ENCODE measurements at places on chromosomes 16 and 17.

GRCh38 chr17:2414446-2415064 lies 13.7 kb upstream of the MNT start:
- no peak for DNase-seq

DNA sequence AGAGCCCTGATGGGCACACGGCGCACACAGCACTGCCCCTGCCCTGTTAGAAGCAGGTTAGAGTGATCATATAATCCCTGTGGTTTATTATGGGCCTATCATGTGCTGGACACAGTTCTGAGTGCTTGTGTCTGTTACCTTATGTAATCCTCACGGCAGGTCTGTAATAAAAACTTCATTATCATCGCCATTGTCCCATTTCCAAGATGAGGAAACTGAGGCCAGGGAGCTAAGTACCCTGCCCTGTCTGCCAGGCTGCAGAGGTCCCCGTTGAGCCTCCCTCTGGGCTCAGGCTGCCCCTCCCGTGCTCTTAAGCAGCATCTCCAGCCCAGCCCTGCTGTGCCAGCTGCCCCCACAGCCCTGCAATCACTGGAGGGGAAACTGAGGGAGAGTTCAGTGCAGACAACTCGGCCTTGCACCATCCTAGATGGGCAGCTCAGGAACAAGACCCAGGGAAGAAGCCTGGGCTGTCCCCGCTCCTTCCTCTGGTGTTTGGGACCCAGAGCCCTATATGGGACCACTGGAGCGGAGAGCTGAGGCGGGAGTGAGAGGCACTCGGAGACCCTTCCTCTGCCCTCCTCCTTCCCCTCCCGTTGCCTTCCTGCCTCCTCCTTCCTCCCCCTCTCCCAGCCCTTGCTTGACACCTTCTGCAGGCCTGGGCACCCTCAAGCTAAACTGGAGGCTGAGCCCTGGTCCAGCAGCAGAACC lies 42.0 kb downstream of the WNT3 start:
- no peak for DNase-seq

- no peak for DNase-seq
These were observed 13.8 kb downstream of the USP22 start for GRCh38 chr17:21029036-21029435.

DNA sequence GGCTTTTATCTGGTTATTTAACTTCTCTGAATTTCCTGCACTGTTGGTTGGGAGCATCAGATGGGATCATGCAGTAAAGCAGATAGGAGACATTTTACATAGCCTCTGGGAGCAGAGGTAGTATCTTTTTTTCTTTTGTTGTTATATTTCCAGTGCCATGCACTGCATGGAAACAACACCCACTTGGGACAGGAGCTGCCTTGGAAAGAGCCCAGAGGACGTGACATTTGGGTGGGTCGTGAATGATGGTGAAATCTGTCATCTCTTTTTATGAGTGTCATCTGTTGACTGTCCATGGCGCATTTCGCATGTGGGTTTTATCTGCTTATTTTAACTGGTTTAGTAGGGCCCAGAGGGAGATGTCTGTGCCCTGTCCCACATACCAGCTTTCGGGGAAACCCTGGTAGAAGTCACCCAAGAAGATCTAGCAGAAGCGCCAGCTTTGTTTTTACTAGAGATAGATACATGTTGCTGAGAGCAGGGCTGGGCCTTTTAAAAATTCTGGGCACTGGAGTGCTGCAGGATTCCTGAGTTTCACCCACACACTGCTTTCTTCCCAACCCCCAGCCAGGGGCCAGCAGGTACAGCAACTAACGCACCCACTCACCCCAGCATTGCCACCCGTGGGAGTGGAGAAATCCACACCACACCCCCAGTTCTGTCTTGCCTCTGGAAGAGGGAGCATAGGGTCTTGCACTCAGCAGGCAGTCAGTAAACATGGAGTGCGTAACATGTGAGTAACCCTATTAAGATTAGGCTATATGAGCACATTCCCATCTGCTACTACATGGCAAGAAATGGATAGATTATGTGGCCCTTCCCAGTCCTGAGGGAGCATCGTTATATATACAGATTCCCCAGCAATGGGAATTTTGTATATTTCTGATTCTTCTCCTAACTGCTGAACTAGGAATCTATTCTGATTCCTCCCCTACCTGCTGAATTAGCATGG lies 8.4 kb upstream of the TERF2 start:
- no peak for DNase-seq

GRCh38 chr17:57625957-57626356 lies 119.1 kb downstream of the CCDC182 start:
- DNase-seq: no peak

DNA sequence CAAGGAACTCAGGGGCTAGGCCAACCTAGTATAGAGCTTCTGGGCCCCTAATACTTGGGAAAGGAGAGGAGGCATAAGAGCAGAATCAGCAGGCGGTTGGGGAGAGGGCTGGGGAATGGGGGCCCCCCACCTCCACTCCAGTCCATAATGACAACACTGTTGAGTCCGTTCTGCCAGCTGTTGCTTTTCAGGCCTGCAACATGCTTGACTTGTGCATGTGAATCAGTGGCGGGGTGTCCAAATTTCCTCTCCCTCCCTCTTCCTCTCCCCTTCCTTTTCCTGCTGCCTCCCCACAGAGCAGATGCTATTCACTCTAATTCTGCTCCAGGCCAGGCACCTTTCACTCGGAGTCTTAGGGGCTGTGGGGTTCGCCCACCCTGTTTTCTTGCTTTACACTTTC lies 31.7 kb downstream of the SGSM2 start:
- no peak for DNase-seq

DNA sequence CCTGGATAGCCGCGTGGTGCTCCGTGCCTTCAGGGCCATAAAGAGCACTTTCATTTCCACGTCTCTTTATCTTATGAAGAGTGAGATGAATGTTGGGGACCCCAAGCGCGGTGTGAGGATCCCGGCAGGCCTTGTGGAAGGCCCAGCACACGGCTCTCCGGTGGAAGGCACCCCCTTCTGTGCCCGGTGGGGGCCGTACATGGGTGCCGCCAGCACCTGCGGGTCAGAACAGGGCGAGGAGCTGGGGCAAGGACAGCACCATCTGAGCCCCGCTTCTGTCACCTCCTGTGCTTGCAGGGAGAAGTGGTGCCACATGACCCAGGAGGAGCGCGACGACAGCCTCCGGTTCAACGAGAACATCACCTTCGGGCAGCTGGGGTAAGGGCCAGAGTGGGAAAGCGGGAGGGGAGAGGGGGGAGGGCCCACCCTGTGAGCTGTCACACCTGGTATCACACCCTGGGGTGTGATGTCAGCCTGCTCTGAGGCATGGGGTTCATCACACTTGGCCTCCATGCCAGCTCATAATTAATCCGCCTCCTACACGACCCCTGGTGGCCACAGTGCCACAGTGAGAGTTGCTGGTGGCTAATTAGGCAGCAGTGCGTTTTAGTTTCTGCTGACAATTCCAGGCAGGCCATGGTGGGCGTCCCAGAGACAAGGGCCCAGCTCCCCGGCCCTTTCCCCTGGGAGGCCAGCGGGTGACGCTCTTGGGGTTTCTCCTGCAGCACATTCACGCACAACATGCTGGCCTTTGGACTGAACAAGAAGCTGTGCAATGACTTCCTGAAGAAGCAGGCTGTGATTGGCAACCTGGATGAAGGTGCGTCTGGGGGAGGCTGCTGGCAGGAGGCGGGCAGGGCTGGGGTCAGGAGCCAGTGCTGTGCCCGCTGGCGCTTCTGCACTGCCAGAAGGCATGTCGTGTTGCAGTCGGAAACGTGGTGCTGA lies 25.7 kb downstream of the CIBAR2 start:
- DNase-seq: peak; percentile 15

- no peak for DNase-seq
These were observed 11.7 kb downstream of the TMEM238L start for GRCh38 chr17:10792151-10792550.

GRCh38 chr17:18187226-18187625 lies 3.6 kb downstream of the ALKBH5 start:
- no peak for DNase-seq

- no peak for DNase-seq
These were observed 4.8 kb downstream of the GAS7 start for GRCh38 chr17:10193632-10194031.

All from NCI-H510A treated with DMSO at 0.1 percent for 48 hours (cell line).